NCI-H460 (cell line): ENCODE measurements at places on chromosomes 6 and 20.

DNA sequence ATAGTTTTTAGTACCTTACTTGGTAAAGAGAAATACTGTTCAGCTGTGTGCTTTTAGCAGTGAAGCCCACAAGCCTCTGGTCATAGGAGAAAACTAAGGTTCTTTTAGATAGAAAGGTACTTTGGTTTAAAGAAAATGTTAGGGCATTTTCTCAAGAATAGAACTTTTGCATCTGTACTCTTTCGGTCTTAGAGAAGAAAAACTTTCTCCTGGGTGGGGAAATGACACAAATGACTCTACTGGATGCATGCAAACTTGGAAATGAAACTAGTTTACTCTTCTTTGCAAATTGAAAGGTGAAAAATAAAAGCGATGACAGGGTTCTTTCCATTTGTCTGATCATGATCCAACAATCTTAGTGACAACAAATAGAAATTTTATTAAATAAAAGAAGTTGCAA lies 2.1 kb upstream of the TMEM217 start:
- no peak for DNase-seq

DNA sequence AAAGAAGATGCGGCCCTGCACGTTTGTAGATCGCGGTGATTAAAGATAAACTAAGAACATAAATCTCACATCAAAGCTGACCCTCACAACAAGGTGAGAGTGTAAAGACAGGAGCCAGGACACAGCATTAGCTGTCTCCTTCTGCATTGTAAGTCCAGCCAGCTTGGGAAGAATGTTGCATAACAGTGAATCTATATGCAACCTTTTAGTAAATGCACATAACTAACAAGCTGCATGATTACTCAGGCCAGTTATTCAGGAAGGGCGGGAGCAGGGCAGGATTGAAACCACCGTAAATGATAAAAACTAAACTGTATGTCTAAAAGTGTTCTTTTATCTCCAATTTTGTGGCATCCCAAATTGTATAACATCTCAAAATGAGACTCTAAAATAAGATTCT lies 57.1 kb downstream of the POPDC3 start:
- DNase-seq = no peak

DNA sequence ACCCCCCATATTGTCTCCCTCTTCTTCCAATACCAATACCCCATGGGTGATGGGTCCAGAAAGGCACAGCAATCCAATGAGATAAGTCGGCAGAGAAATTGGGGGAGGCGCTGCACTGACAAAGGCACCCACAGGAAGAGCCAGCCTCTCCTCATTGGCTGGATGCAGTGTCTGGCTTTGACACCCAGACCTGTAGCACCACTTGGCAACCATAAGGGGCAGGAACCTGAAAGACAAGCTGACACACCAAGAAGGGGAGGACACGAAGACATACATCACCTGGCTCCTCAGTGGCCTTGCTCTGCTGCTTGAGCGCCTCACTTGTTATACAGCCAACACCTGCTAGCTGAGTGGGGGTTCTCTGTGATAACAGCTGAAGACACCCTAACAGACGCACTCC lies 19.4 kb upstream of the SLC4A11 start:
- DNase-seq = no peak

GRCh38 chr6:149273318-149273717 lies 44.2 kb upstream of the TAB2 start:
- DNase-seq = no peak

- DNase-seq = no peak
Observed at GRCh38 chr20:32514760-32515159, 70.4 kb downstream of the NOL4L start.
